ENCODE measurements at places on chromosomes 7 and 10. TPM values are rescaled to one million over a fixed set of nuclear protein-coding genes. Genes with fewer than 3 reads are reported as not detected.

PNLIPRP2 gene
- total RNA-seq, result 0.06 TPM

PNLIPRP1 gene
- not detected for total RNA-seq

HERC4 gene
- total RNA-seq, result 24.5 TPM

ETV1 gene
- total RNA-seq, result 2.1 TPM

DHX32 gene
- total RNA-seq, result 33.4 TPM

PBLD gene
- 2.8 TPM for total RNA-seq

SMC3 gene
- total RNA-seq, result 62.7 TPM

Data from A549 treated with AZD2906 at 1 μM for 4 hours (cell line).